GM12878 (cell line): ENCODE measurements at places on chromosomes 13 and 19. TPM values are rescaled to one million over a fixed set of nuclear protein-coding genes. Genes with fewer than 3 reads are reported as not detected.

The BST2 gene
- total RNA-seq = 271 and 278 TPM in 2 replicates

The RHPN2 gene
- total RNA-seq = 3.6 and 4.5 TPM in 2 replicates

The ZFP82 gene
- total RNA-seq = 2.0 and 2.6 TPM in 2 replicates

The KLK13 gene
- total RNA-seq = not detected in 2 replicates

The SHD gene
- total RNA-seq = not detected in 2 replicates

The FAM124A gene
- total RNA-seq = not detected in 2 replicates

The IFNL1 gene
- total RNA-seq = not detected in 2 replicates

The LRRC63 gene
- 0.51 and 0.56 TPM in 2 replicates for total RNA-seq

The TMEM238 gene
- total RNA-seq = 16.9 and 17.9 TPM in 2 replicates

The ZNF441 gene
- 3.0 and 4.1 TPM in 2 replicates for total RNA-seq

The OR7D2 gene
- not detected in 2 replicates for total RNA-seq

The ZNF154 gene
- total RNA-seq = 1.0 and 1.1 TPM in 2 replicates

The USHBP1 gene
- total RNA-seq = 0.27 and 0.62 TPM in 2 replicates

The ARRDC2 gene
- 9.3 and 10.1 TPM in 2 replicates for total RNA-seq

The ZNF546 gene
- total RNA-seq = 3.2 and 3.3 TPM in 2 replicates

The NXNL1 gene
- total RNA-seq = not detected in 2 replicates

The RASIP1 gene
- total RNA-seq = 0.08 and 0.19 TPM in 2 replicates

The KIR2DL4 gene
- not detected in 2 replicates for total RNA-seq

The PLVAP gene
- 0.08 and 0.54 TPM in 2 replicates for total RNA-seq

The MYO9B gene
- 157 and 165 TPM in 2 replicates for total RNA-seq

The SIGLEC8 gene
- not detected in 2 replicates for total RNA-seq

The N4BP2L1 gene
- 11.2 and 12.0 TPM in 2 replicates for total RNA-seq
